AG09309 (cell line): ENCODE measurements at places on chromosomes 11 and 22.

GRCh38 chr22:24146791-24147353 lies 34.4 kb upstream of the SUSD2 start:
- no peak for DNase-seq

DNA sequence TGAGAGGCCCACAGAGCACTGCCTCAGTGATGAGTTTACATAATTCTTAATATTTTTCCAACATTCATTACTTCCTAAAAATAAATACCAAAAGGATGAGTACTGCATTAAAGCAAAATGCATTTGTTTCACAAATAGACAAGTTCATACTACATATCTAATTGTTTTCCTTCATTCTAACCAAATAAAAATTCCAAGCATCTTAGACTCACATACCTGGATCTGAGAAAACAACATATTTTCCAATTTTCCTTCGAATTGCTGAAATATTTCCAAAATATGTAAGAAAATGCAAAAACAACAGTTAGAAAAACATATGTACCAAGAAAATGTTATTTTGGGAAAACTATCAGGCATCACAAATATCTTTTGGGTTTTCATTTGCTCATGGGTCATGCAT lies 127.9 kb upstream of the CEP126 start:
- DNase-seq, result no peak

GRCh38 chr11:62591448-62592145 lies at the start of gene TUT1:
TSS of gene TUT1 (minus strand) at chr11:62591523. CDS start at chr11:62591485, 38 bp downstream.
- peak; percentile 98 for DNase-seq

DNA sequence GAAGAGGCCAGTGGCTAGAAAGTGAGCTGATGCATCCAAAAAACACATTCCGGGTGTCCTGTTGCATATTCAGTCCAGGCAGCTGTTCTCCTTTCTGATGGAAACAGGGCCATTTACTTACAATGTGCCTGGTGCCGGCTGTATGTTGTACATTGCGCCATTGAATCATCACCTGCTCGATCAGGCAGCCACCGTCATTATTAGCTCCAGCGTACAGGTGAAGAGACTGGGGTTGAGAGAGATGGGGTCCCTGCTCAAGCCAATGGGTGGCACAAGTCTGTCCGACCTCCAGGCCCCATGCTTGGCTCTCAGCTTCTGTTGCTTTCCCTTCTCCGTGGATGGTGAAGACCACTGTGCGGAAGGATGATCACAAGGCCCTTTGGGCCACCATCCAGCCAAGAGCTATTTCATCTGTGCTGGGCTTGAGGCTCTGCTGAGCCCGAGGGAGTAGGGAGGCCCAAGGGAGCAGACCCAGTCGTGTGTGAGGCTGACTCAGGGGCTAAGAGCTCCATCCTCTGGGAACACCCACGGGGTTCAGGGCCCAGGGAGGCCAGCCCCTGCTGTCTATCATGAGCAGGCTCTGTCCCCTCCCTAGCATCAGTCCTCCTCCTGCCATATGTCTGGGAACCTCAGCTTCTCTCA lies 20.7 kb upstream of the EMID1 start:
- DNase-seq, result no peak

GRCh38 chr11:27281276-27281675 lies 81.7 kb downstream of the CCDC34 start:
- DNase-seq, result no peak
